ENCODE measurements at places on chromosomes 6 and 20.

DNA sequence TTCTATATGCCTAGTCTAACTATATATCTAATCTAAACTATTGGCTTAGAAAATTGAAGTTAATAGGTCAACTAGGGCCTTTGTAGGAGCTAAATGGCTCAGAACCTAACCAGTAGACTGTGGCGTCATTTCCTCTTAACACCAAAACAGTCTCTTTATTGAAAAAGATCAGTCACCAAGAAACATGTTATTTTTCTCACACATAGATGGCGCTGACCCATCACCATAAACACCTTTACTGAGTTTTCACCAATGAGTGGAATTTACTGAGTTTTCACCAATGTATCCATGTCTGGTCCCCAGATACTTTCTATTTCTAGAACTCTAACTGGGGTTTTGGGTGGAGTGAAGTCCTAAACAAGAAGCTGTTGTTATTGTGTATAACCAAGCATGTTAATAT, 636.0 kb downstream of the BCKDHB start:
- no peak for DNase-seq

GRCh38 chr6:82370788-82371187, 7.2 kb downstream of the TPBG start:
- no peak for DNase-seq

DNA sequence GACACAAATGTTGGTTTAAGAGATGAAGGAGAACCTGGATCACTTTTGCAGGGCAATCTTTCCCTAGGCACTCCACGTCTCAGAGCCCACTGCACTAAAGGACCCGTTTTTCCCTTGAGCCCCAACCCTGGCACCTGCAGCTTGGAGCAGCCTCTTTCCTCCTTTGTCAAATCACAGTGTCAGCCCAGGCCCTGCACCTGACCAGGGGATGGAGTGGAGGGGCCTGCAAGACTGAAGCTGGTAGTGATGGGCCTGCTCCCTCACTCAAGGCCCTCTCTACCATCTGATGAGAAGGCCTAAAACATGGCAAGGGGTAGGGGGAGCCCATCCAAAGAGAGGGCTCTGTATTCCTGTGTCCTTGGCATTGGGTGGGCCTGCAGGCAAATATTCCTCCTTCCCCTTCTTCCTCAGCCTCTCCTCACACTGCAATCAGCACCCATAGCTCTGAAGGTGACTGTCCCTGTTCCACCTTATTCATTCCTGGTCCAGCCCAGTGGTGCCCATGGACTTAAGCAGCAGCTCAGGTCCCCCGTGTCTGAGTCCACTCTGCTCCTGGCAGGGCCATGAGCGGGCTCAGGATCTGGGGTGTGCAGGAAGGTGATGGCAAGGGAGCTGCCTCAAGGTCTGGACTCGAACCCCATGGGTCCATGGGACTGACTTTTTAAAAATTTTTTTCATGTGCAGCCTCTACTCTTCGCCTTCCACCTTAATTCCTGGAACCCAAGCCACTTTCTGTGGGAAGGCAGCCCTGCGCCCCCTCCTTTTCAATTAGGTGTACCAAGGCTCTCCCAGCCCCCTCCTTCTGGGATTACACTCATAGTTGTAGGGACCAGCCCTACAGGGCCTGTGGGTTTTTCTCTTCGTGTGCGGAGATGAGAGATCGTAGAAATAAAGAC, 6.7 kb downstream of the RAET1G start:
- no peak for DNase-seq

- no peak for DNase-seq
Measured at GRCh38 chr6:165729307-165729936, 66.4 kb upstream of the PDE10A start.

DNA sequence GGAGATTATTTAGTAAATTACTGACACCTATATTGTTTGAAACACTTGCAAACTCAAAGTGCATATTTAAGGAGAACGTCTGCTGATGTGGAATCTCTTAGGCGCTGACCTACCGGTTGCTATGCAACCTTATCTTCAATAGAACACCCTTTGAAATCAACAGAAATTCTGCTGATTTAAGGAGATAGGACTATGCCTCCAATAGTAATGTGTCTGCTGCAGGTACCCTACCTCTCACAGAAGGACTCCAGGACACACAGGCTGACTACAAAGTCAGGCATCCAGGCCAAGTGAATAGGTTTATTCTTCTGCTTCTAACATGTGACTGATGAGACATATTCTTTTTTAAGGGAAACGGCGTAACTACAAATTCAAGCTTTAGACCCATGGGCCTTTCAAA, 311.7 kb downstream of the CBLN4 start:
- no peak for DNase-seq

DNA sequence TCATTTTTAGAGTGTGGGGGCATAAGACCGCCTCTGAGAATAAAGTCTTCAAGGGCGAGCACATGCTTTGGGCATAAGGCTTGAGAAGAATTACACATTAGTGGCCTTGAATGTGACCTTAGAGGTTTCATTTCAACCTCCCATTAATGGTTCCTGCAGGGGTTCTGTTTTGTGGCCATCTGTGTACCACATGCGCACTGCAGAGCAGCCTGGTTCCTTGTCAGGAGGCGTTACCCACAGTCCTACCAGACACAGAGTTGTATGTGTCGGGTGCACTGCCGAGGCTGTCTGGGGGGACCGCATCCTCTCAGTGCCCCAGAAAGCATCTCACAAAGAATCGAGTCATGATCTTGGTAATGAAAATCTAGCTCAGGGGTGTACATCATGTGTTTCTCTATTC, 115.7 kb downstream of the B3GAT2 start:
- no peak for DNase-seq

DNA sequence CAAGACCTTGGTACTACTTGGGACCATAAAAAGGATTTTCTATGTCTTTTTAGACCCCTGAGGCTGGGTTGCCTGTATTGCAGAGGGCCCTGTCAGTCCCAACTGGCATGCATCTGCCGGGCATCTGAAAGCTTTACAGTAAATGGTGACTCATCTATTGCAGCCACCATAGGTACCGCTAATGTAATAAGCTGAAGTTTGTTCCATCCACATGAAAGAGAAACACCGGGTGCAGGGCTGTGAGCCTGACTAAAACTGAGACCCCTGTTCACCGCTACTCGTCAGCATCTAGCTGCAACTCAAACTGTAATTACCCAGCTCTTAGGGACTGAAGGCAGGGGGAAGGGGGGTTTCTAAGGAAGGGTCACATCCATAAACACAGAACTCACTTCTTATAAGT, 49.5 kb downstream of the TRERF1 start:
- no peak for DNase-seq

GRCh38 chr20:6245436-6245835, 122.6 kb upstream of the FERMT1 start:
- DNase-seq = no peak

DNA sequence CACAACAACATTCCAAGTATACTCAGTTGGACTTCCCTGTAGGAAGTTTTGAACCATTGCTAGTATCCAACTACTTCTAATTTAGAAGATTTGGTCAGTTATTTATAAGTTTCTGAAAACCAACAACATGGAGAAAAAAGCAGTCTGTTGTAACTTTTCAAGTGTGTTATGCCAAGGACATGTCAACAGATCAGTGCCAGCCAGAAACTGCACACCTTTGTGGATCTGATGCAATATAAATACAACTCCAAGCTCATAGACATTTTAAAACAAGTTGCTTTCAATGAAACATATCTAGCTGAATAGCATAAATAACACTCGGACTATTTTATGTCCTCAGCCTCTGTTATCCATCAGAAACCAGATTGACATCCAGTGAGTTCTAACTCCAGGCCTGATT, 58.3 kb upstream of the CARMIL1 start:
- DNase-seq = no peak
